H9 (cell line): ENCODE measurements at places on chromosomes 11 and 22.
A peak's percentile ranks its signal among the peaks of the same experiment; 100 is the strongest.

- no peak for DNase-seq
Measured at GRCh38 chr11:17601676-17602075, 54.6 kb downstream of the OTOG start.

GRCh38 chr11:79314906-79315689 is 125.7 kb downstream of the TENM4 start:
- DNase-seq = peak; percentile 59

DNA sequence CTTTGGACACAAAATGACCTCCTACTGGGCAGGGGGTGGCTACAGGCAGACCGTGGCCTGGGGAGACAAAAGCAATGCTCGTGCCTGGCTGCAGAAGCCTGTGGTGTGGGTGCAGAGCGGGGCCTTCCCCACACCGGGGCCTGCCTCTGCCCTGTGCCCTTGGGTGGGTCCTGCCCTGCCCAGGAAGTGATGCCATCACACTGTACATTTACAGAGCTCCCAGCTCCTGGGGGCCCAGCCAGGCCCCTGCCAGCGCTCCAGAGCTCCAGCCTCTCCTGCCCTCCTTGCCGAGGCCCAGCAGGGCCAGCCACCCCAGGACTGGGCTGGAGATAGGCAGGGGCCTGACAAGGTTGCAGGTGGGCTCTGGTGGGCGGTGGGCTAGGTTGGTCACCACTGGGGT is 40.1 kb downstream of the MUC5B start:
- no peak for DNase-seq

DNA sequence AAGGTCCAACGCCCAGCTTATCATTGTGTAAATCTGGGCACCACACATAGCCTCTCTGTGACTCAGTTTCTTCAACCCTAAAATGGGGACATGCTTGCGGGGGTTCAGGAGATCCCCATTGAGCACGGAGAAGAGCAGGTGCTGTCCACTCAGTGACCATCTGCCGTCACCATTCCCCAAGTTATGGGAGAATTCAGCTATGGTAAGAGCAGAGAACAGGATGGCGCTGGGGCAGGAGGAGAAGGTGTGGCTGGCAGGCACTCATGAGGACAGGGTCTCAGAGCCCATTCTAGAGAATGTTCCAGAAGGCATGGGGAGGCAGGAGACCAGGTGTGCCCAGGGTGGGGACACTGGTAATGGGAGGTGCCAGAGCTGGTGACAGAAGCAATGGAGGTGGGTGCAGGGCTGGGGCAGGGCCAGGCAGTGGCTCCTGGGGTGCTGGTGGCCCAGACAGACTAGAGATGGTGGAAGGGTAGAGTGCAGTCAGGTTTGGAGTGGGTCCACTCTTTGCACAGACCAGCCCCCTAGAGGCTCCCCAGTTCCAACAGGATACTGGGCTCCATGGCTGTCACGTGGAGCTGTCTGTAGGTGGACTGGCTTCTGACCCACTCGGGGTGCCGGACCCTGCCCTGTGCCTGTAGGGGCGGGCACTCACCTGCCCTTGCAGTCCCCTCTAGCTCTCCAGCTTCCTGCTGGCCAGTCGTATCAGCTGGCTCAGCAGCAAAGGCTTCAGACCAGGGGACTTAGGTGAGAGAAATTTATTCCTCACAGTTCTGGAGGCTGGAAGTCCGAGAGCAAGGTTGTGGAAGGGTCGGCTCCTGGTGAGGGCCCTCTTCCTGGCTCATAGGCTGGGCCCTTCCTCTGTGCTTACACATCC is 84.7 kb downstream of the CDKN1C start:
- DNase-seq = peak; percentile 25

GRCh38 chr22:18962308-18962635 is 26.2 kb upstream of the PRODH start:
- no peak for DNase-seq

- no peak for DNase-seq
Measured at GRCh38 chr11:92846491-92847125, 122.8 kb upstream of the MTNR1B start.

DNA sequence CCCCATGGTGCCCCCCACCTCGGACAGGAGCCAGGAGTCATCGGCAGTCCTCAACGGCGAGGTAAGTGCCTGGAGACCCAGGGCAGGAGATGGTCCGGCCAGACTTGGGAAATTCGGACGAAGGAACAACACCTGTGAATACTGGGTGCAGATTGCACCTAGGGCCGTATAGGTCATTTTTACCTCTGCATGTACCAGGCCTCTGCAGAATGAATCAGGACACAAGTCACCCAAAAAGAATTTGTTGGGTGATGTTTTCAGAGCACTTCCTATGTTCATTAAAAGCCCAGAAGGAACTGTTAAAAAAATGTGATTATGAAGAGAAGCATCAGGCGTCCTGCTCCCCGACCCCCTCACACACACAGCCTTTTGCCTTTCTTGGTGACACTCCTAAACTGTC is 93.9 kb downstream of the C11orf91 start:
- DNase-seq = no peak

DNA sequence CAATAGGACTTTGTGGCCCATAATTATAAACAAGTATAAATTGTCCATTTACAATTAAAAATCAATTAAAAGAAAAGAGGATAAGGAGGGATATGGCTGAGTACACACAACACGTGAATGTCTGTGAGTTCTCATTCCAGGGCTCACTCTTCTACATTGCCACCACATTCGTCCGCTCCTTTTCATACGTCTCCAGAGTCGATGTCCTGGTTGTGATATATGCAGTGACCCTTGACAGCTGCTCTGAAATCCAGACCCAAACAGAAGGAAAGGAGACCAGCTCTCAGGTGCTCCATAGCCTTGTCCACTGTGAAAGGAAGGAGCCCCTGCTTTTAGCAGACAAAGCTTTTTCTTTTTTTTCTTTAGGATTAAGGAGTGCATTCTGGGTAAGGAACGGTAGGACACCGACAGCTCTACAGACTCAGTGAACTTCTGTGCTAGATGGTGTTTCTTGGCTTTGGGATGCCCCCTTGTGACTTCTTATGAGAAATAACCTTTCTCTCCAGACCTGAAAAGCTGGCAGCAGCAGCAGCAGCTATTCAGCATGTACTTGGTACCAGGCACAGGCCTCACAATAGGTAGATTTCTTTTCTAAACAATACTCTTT is 19.7 kb upstream of the DNAJB13 start:
- peak; percentile 66 for DNase-seq

GRCh38 chr11:124359566-124359965 is 24.7 kb downstream of the OR8B2 start:
- DNase-seq = no peak
